ENCODE measurements at places on chromosomes 2 and 18.

DNA sequence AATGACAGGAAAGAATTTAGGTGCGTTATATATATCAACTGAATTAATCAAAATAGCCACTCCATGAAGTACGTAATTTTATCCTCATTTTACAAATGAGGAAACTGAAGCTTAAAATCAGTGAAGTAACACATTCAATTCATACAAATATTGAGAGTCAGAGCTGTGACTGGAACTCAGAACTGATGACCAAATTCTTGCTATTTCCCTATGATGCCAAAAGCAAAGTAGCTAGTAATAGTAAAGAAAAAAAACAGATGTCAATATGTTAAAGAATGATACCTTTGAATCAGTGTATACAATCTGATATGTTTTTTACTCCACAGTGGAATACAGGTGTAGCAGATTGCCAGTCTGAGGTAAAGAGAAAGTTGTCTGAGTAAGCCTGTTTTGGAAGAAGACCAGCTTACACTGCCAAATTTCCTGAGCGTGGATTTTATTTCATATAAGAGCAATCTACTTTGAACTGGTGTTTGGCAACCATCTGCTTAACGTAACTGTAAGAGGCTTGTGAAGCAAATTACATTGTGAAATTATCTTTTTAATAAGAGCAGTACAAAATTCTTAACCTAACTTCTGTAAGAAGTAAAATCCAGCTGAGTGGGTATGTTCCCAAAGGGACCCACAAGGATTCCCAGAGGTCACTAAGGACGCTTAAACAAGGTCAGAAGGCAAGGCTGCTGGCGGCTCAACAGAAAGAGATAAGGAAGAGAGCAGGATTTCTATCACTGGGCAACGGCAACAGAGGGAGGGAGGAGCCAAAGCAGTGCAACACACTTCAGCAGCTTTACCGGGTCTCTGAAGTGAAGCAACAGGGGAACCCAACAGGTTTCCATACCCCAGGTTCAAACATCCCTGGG is 85.6 kb downstream of the IKZF2 start:
- peak; percentile 9 for DNase-seq

GRCh38 chr18:77164763-77165485 is 32.3 kb upstream of the MBP start:
- DNase-seq = no peak

- DNase-seq = no peak
Observed at GRCh38 chr2:50840341-50841124, 191.4 kb downstream of the NRXN1 start.

GRCh38 chr2:143084462-143084861 is 44.8 kb upstream of the ARHGAP15 start:
- no peak for DNase-seq

DNA sequence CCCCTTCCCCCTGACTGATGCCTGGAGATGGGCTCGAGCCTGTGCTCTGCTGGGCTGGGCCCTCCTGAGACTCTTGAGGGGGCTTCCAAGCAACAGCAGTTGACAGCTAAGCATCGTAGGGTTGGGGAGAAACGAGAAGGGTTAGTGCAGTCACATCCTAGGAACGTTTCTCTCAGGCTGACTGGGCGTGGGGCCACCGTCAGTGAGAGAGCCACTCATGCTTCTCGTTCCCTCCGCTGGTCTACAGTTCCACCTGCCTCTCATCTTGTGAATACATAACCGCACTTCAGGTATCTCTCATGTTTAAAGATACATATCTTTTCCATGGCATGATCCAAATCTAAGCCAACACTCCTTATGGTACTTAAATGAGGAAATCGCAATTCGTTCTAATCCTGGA is 66.4 kb downstream of the TRAPPC12 start:
- DNase-seq = no peak

DNA sequence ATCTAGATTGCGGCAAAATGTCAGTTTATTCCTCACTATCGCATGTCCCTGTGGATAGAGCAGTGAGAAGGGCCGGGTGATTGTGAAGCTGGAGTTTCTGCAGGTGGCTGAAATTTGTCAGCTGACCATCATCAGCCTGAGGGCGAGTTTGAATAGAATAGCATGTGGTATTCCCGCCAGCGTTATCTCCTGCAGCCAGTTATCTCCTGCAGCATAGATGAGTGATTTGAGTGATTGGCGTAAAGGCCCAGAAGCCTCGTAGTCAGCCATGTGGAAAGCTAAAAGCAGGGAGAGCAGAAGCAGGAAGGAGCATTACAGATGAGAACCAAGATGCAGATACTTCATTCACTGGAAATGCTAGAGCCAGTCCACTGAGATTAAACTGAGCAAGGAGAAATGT is 65.5 kb downstream of the CABLES1 start:
- no peak for DNase-seq

DNA sequence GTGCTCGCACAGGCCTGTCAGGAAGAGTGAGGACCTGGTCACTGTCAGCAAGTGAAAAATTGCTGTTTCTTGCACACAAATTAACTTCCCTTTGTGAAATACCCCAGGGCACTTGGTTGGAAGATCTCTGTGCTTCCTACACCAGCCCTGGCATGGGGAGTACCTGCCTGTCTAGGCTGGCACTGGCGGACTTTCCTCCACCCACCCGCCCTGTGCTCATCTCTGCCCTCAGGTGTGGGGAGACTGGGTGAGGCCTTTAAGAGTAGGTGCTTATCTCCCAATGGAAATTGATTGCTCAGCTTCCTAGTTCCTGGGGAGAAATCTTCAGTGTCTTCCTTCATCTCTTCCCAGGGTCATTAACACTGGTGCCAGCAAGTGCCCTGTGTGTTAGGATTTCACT is 42.1 kb downstream of the IMPA2 start:
- no peak for DNase-seq

DNA sequence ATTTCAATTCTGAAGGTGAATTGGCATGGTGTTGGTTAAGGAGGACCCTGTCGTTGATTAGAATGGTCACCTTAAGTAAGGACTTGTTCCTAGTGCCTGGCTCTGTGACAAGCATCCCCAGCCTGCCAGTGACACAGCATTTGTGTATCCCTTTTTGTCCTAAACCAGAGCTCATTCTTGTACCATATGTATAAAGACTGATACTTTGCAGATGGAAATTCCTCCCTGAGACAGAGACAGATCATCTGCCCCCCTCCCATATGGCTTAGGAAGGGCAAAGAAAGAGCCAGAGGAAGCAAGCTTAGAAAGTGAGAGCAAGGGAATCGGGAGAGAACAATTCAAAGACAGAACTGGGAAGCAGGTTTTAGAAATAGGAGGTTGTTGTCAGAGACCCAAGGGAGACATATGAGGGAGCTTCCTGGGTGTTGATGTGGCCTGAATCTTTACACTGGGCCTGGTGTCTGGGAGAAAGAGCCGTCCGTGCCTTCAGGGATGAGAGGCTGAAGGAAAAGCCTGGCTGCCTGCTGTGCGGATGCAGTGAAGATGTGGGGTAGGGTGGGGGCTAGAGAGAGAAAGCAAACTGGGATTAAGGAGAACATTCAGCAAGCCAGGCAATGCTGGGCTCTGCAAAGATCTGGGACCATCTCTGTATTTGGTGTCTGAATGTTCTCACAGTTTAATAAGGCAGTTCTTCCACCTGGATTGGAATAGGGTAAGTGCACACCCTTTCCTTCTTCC is 13.2 kb upstream of the CHRNA1 start:
- peak; percentile 69 for DNase-seq

DNA sequence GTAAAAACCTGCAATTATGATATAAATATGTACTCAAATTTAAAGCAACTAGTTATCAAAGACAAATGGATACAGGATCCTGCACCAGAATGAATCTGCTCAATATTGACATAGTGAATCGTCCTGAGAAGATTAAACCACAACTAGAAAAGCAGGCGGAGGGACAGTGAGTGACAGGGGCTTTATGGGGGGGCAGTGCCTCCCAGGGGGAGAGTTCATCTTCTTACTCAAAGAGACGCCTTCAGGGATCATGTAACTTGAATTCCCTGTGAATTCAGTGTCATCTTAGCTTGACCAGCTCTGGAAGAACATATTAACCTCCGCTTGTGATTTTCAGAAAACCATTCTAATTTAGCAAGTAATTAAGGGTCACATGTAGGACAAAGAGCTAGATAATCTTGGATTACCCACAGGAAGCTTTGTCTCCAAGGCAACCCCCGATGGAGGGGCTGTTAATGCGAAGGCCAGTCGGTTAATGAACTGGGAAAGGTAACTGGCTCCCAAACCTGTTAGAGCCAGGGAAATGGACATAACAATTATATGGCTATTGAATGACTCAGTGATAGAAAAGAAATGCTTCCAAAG is 17.4 kb upstream of the LMAN1 start:
- no peak for DNase-seq

- DNase-seq = no peak
Observed at GRCh38 chr2:224596289-224596688, 11.1 kb upstream of the CUL3 start.

All from EH (cell line).